ENCODE measurements at places on chromosomes 13 and 19. TPM values are rescaled to one million over a fixed set of nuclear protein-coding genes. Genes with fewer than 3 reads are reported as not detected.
A peak's percentile ranks its signal among the peaks of the same experiment; 100 is the strongest.

The ZNF837 gene
- total RNA-seq, result 1.7 TPM

DNA sequence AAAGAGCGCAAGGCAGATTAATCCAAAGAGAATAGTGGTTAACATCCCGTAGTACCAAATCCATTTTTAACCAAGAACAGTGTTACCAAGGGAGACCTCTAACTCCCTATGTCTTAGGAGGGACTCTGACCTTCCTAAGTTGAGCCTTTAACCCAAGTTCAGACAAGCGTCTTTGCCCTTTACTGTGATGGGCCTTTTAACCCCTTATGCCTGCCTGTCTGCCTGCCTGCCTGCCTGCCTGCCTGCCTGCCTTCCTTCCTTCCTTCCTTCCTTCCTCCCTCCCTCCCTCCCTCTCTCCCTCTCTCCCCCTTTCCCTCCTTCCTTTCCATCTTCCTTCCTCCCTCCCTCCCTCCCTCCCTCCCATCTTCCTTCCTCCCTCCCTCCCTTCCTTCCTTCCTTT is 32.6 kb downstream of the CEACAM1 start:
- no peaks in the 10 kb centered on the region for H3K36me3 ChIP-seq
- no peaks in the 10 kb centered on the region for H3K4me1 ChIP-seq
- H3K4me3 ChIP-seq, result no peak overlapping the region
- H3K27me3 ChIP-seq, result no peaks in the 10 kb centered on the region
- no peak for DNase-seq

DNA sequence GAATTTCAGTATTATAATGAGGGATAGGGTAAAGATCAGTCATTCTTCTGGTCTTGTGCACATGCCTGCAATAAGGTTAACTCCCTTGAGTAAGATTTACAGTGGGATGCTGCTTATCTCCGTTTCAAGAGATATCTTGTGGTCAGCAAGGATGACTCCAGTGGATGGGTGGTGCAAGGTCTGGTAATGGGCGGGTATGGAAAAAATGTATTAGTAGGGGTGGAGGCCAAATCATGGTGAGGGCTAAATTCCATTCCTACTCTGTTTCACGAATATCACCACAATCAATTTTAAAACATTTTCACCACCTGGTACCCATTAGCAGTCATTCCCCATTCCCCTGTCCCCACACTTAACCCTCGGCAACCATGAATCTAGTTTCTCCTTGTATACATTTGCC is 40.6 kb downstream of the CCDC122 start:
- DNase-seq, result no peak
- no peaks in the 10 kb centered on the region for H3K27me3 ChIP-seq

GRCh38 chr13:94088742-94089141 is 390.7 kb downstream of the DCT start:
- no peaks in the 10 kb centered on the region for H3K36me3 ChIP-seq
- H3K27ac ChIP-seq, result no peak overlapping the region
- no peak overlapping the region for H3K4me3 ChIP-seq

DNA sequence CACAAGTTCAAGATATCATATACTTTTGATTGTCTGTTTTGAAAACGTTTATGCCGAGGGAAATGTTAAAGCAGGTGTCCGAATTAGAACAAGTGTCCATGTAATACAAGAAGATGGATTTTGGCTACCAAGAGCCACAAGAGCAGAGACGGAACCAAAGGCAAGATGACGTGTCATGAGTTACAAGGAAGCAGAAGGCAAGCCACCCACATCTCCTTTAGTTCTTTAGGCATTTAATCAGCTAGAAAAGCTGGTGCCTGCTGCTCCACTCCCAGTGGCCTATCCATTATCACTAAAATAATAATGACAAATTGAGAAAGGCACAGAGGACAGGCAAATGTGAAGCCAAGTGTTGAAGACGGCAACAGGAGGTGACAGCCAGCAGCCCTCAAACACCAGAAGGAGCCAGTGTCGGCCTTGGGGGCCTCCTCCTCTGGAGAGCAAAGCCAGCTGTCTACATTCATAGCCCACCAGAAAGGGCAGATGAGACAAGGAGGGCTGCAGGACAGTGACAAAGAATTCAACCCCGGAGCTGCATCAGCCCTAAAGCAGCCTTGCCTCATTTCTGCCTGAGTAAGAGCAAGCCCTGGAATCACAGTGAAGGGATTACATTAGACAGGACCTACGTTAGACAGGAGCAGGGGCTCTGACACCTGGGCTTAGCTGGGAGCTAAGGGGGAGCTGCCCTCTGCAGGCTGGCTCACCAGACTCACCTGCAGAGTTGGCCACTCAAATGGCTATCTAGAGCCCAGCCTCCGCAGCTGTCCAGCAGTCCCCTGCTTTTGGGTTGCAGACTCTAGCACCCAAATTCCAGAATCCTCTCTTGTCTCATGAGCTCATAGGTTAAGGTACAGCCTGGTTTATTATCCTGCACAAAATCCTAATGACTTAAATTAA is 569.9 kb downstream of the UQCRFS1 start:
- no peaks in the 10 kb centered on the region for H3K36me3 ChIP-seq
- no peak overlapping the region for H3K4me3 ChIP-seq
- H3K4me1 ChIP-seq, result no peaks in the 10 kb centered on the region

DNA sequence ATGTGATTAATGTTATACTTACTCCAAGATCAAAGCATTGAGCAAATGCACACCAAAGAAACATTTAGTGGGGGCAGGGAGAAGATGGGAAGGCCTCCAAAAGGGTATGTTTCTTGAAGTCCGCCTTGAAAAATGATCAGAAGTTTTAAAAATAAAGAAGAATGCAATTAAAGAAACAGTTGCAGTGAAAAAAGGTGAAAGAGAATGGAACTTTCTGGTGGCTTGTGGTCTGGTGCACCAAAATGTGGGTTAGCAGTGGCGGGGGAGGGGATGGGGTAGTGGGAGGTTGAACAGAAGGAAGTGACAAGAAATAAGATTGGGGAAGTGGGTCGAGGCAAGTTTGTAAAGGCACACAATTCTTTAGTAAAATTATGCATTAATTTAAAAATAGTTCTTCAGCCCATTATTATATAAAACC is 2.5 kb downstream of the LCP1 start:
- peak; percentile 82 for DNase-seq
- H3K4me1 ChIP-seq, result peaks cover 52% of the 10 kb centered on the region
- peak overlapping the region; percentile 45 for H3K27ac ChIP-seq
- H3K4me3 ChIP-seq, result no peak overlapping the region
- H3K36me3 ChIP-seq, result no peaks in the 10 kb centered on the region
- H3K27me3 ChIP-seq, result no peaks in the 10 kb centered on the region

GRCh38 chr13:43495732-43496131 is 291.0 kb downstream of the ENOX1 start:
- no peaks in the 10 kb centered on the region for H3K27me3 ChIP-seq
- no peaks in the 10 kb centered on the region for H3K4me1 ChIP-seq
- H3K36me3 ChIP-seq, result no peaks in the 10 kb centered on the region
- no peak for DNase-seq
- H3K4me3 ChIP-seq, result no peak overlapping the region

Measured in left lung (tissue), 14 donors.